ENCODE measurements at places on chromosomes 3 and 15.

- ATAC-seq: no peak
Observed at GRCh38 chr3:58556001-58556400, 19.0 kb upstream of the ACOX2 start.

GRCh38 chr3:24033818-24034217 lies 88.7 kb downstream of the NR1D2 start:
- no peak for ATAC-seq

DNA sequence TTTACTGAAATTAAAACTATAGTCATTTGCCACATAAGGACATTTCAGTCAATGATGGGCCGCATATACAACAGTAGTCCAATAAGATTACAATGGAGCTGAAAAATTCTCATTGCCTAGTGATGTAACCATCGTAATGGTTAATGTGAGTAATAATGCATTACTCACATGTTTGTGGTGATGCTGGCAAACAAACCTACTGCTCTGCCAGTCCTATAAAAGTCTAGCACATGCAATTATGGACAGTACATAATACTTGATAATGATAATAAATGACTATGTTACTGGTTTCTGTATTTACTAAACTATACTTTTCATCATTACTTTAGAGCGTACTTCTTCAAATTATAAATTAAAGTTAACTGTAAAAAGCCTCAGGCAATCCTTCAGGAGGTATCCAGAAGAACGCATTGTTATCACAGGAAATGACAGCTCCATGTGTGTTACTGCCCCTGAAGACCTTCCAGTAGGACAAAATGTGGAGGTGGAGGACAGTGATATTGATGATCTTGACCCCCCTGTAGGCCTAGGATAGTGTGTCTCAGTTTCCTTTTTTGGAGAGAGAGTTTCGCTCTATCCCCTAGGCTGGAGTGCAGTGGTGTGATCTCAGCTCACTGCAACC lies 102.7 kb downstream of the ATP1B3 start:
- ATAC-seq: no peak

DNA sequence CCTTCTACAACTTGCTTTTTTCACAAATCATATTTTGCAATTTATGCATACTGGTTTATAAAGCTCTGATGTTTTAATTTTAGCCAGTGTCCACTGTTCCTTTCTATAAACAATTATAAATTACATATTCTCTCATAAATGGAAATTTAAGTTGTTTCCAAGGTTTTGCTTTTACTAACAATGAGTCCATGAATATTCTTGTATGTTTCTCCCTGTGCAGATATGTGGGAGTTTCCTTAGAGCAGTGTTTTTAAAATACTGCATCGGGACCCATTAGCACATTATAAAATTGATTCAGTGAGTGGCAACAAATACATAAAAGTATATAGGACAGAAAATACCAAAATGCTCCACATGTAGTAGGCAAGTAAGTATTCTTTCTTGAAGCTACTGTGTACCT lies 235.6 kb downstream of the PCCB start:
- ATAC-seq: no peak

DNA sequence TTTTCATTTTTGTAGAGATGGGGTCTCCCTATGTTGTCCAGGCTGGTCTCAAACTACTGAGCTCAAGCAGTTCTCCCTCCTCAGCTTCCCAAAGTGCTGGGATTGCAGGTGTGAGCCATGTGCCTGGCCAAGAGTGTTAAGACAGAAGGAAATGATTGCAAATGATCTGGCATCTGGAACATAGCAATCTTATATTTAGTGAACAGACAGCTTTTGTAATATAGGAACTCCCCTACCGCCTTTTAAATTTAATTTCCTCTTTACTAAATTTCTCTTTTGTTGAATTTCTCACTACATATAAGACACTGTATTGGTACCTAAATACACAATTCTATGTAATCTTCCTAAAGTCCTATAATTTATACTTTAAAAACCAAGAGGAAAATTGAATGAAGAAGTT lies 13.1 kb downstream of the ANO10 start:
- ATAC-seq: no peak

GRCh38 chr15:92921215-92922131 lies 21.3 kb downstream of the CHD2 start:
- ATAC-seq: peak; percentile 88

DNA sequence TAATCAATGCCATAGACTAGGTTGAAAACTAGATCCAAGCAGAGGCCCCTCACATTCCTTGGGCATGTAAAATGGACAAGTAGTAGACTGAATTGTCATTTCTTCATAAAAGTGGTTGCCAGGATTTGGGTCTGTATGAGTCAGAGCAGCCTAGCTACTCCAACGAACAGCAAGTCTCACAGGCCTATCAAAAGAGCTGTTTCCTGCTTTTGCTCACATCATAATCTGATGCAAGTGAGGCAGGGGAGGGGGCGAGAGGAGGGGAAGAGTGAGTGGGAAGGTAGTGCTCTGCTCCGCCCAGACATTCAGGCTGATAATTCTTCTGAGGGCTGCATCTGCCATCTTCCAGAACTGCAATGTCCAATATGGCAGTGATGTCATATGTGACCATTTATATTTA lies 228.9 kb upstream of the PRICKLE2 start:
- no peak for ATAC-seq

- ATAC-seq: no peak
Observed at GRCh38 chr3:122112754-122113153, 57.6 kb downstream of the CD86 start.

GRCh38 chr3:108862865-108863798 lies 40.5 kb downstream of the TRAT1 start:
- peak; percentile 89 for ATAC-seq

GRCh38 chr3:89562373-89562772 lies 455.0 kb downstream of the EPHA3 start:
- no peak for ATAC-seq

GRCh38 chr15:91887321-91887720 lies 33.8 kb downstream of the SLCO3A1 start:
- ATAC-seq: no peak

DNA sequence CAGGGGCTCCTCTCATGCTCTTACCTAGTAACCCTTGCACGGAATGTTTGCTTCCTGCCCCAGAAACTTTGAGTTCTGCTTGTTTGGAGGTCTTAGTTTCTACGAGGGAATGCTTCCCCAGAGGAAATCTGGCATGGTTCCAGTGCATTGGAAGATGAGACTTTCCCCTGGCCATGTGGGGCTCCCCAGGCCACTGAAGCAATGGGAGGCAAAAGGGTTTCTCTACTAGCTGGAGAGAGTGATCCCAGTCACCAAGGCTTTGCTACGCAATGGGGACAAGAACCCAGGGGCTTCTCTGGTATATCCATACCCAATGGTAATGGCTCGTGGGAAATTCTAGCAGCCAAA lies 44.2 kb upstream of the RPL32 start:
- no peak for ATAC-seq

DNA sequence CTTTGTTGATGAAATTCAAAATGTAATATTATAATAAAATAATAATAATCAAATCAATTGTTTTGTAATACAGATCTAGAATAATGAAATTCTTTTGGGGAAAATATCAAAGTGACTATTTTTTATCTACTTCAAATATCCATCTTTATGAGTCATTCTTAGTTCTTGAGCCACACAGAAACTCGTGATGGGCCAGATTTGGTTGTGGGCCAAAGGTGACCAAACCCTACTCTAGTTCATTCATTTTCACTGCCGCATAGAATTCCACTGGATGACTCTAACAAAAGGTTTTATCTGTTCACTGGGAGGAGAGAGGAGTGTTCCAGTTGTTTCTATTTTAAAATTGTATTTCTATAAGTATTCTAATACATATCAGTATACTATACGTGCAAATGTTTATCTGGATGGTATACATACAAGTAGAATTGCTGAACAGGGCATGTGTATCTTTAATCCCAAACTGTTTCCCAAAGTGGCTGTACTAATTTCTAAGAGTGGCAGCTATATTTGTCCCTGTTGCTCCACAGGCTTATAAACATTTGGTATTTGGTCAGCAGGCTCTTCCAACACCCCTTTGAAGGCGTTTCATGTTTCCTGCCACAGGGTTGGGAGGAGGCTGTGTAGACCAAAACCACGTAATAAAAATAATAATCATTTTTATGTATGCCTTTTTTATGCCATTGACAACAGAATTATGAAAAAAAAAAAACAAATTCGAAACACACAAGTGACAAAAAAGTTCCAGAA lies 7.3 kb upstream of the RTP3 start:
- no peak for ATAC-seq

DNA sequence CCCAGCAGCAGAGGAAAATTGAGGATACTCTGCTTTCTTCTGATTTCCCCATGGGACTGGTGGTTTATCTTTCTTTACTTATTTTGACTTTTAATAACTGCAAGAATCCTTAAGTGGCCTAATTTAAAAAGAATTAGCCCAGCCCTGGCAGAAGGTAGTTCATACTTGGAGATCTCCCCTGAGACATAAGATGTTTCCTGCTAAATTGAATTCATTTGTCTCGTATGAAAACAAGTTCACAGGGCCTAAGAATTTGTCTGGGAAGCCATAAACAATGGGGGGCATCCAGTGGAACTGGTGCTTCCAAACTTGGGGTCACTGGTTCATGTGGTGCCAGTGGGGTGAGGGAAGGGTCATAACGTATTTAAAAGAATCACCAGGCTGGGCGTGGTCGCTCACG lies 283.1 kb upstream of the RASGRP1 start:
- ATAC-seq: no peak

- ATAC-seq: no peak
Observed at GRCh38 chr3:112730210-112730609, 89.3 kb upstream of the CCDC80 start.

DNA sequence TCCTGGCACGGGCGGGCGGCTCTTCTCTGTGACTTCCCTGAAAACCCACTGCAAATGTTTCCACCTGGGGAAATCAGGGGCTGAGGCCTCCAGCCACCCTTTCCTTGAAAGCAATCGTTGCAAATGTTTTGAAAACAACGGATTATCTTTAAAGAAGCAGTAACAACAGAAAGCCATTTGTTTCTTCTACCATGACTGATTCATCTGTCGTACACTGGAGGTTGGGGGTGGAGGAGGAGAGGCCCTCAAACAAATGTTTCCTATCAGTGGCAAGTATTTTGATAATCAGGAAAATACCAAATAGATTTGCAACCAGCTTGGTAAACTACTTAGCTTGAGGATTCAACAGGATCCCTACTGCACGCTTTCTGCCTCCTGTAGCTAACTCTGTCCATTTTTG lies 114.9 kb downstream of the PDZRN3 start:
- ATAC-seq: no peak

- no peak for ATAC-seq
Observed at GRCh38 chr3:128784843-128785242, 58.9 kb downstream of the RAB7A start.

GRCh38 chr3:197471221-197472010 lies 84.4 kb downstream of the BDH1 start:
- no peak for ATAC-seq

DNA sequence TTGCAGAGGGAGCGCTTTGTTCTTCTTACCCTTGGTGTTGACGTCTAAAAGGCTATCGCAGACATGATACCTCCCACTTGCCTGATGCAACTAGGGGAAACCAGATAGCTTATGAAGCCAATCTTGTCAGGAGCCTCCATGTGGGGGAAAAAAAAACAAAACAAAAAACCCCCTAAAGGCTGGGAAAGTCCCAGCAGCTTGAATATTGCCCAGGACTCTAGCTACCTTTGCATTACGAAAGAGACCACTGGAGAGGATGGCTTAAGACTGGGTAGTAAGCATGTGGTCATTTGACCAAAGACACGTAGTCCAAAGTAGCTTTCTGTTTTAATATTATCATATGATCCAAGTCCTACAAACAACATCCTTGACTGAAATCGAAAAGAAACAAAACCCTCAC lies 120.7 kb upstream of the WNT5A start:
- no peak for ATAC-seq

GRCh38 chr3:179713643-179714090 lies 60.8 kb downstream of the USP13 start:
- no peak for ATAC-seq

DNA sequence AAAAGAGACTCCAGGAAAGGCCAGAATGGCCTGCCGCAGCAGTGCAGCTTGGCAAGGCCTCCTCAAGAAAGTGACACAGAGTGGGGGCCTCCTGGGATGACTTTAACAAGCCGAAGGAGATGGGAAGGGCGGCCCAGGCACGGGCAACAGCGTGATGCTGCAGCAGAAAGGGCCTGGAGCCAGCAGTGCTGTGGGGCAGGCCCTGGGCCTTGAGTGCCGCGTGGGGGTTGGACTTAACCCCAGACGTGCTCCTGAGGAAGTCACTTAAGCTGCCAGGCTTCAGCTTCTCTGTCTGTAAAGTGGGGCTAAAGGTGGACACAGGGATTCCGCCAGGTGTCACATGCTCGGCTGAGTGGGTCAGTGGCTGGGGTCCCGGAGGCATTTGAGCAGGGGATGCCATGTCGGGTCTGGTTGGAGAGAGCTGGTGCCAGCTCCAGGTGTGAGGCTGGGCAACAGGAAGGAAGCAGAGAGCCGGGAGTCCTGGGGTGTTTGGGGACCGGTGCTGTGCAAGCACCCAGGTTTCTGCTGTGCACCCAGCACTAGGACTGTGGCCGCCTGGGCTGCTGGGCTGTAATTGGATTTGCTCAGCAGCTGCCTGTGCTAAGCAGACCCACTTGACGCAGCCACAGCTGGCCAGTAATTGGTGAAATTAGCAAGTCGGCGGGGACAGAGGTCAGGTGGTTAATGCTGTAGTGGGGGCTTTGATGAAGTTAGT lies 7.8 kb downstream of the DNAJB8 start:
- no peak for ATAC-seq

GRCh38 chr3:129855832-129856419 lies 37.6 kb downstream of the TMCC1 start:
- peak; percentile 45 for ATAC-seq

GRCh38 chr15:43775411-43775965 lies 1.3 kb downstream of the ELL3 start:
- no peak for ATAC-seq

- ATAC-seq: no peak
Observed at GRCh38 chr15:40932156-40932555, 3.0 kb downstream of the DLL4 start.

- ATAC-seq: no peak
Observed at GRCh38 chr3:45139372-45140140, 6.6 kb downstream of the CDCP1 start.

DNA sequence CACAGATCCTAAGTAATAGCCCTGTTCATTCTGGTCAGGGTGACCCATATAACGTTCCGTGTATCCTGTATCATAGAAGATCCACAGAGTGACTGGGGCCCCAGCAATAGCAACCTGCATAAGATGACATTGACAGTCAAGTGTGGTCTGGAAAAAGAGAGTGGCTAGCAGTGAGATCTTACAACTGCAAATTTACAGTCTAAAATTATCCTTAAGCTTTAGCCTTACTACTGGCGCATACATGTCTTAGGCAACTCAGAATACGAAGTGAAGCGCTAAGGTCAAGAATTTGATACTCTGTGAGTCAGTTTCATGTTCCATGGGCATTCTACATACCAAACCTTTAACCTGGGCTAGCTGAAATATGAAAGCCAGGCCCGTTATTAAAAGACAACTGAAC lies 29.2 kb upstream of the IGDCC4 start:
- ATAC-seq: no peak

- ATAC-seq: no peak
Observed at GRCh38 chr3:4812591-4812990, 166.6 kb upstream of the BHLHE40 start.

- ATAC-seq: no peak
Observed at GRCh38 chr15:70242951-70243685, 145.4 kb upstream of the TLE3 start.

- no peak for ATAC-seq
Observed at GRCh38 chr3:130783629-130784028, 37.0 kb upstream of the PIK3R4 start.

Data from activated CD4-positive, CD25-positive, alpha-beta regulatory T cell treated with anti-CD3 and anti-CD28 coated beads, Interleukin-2, amount 50 U/mL, for 24 hours (primary cell).